Purkinje cell (primary cell): ENCODE measurements at places on chromosomes 11 and 22. TPM values are rescaled to one million over a fixed set of nuclear protein-coding genes. Genes with fewer than 3 reads are reported as not detected.

SULT4A1 gene
- polyA plus RNA-seq: 49.2 and 54.1 TPM in 2 replicates

GGA1 gene
- polyA plus RNA-seq: 2.2 and 2.9 TPM in 2 replicates

ANO5 gene
- polyA plus RNA-seq: 4.5 and 8.8 TPM in 2 replicates

INS gene
- not detected in 2 replicates for polyA plus RNA-seq

NRGN gene
- 0.62 and 10.0 TPM in 2 replicates for polyA plus RNA-seq

TRIM66 gene
- 0.55 TPM in 1 of 2 replicates, not detected in the other for polyA plus RNA-seq

DGAT2 gene
- 3.7 and 4.8 TPM in 2 replicates for polyA plus RNA-seq
